AG04450 (cell line): ENCODE measurements at places on chromosomes 7 and 10.

DNA sequence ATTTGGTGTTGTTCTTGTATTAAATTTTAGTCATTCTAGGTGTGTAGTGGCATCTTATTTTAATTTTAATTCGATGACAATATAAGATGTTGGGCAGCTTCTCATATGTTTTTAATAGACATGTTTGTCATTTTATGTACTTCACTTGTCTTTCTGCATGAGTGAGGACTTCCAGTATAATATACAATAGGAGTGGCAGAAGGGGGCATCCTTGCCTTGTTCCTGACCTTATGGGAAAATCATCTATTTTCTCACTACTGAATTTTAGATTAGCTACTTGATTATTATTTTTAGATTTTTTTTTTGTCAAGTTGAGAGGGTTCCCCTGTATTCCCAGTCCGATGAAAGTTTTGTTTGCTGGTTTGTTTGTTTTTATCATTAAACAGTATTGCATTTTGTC, 495.2 kb upstream of the GRM3 start:
- no peak for DNase-seq

- DNase-seq: peak; percentile 76
Observed at GRCh38 chr7:113710310-113711096, 208.3 kb downstream of the PPP1R3A start.

- DNase-seq: no peak
Observed at GRCh38 chr10:125068406-125068805, 92.0 kb downstream of the CTBP2 start.

GRCh38 chr10:86599729-86600128, 54.6 kb upstream of the OPN4 start:
- no peak for DNase-seq

DNA sequence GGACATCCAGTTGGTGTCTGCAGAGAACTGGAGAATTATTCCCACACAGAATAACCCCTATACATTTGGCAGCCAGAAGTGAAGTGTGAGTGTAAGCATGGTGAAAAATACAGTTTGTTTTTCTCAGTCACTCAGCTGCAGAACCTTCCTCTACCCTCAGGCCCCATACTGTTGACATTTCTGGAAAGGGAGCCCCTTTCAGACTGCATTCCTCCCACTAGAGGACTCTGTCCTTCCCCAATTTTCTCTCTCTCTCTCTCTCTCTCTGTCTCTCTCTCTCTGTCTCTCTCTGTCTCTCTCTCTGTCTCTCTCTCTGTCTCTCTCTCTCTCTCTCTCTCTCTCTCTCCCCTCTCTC, 86.8 kb upstream of the STEAP1B start:
- no peak for DNase-seq

GRCh38 chr7:42931447-42931833, 534 bp downstream of the PSMA2 start:
- DNase-seq: no peak

DNA sequence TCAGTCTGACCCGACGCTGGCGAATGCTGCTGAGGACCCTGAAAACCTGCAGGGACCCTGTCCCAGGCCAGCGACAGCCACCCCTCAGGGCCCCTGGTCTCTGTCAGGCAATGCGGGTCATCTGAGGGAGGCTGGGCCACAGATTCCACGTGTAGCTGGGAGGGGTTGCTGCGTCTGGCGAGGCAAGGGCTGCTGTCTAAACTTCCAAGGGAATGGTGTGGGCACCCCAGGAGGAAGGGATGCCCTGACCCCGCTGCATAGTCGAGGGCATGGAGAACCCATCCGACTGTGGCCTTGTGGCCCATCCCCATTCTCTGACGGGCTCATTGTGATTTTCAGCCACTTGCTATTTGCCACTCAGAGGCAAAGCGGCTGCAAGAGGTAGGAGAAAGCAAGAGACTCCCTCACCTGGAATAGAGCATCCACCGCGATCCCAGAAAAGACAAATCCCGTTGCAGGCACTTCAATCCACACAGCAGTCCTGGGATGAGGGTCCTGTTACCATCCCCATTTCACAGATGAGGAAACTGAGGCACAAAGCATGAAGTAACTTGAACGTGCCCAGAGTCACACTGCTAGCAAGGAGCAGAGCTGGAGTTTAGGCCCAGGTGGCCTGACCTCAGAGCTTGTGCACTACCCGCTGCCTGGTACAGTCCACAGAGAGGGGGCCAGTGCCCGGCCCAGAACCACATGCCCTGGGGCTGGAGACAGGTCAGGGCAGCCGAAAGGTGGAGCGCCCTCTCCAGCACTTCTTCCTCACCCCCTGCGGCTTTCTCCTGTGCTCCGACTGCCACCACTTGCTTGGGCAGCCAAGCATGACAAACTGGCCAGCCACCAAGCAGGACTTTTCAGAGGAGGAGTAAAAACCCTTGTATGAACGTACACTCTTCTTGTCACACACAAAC, 163.8 kb upstream of the KLF14 start:
- DNase-seq: no peak

GRCh38 chr10:84765086-84765485, 436.7 kb downstream of the CCSER2 start:
- DNase-seq: no peak

DNA sequence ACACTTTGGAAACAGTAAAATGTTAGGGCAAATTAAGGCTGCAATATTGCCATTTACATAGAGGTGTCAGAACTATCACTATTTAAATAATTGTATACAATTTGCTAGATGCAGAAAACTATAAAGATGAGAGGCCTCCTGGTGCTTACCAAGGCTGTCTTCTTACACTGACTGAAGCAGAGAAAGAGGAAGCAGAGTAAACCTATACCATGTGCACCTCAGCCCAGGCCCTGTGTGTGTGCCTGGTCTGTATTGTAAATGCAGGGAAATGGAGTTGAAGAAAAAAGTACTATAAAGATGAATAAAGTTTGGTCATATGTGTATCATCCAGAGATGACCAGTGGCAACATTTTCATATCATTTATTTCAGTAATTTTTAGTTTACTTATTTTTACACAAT, 29.2 kb downstream of the ELMO1 start:
- no peak for DNase-seq

- DNase-seq: no peak
Observed at GRCh38 chr7:88795553-88795952, at the start of gene TEX47. TEX47 (minus strand) TSS chr7:88795737; CDS start chr7:88794942, 795 bp downstream.

DNA sequence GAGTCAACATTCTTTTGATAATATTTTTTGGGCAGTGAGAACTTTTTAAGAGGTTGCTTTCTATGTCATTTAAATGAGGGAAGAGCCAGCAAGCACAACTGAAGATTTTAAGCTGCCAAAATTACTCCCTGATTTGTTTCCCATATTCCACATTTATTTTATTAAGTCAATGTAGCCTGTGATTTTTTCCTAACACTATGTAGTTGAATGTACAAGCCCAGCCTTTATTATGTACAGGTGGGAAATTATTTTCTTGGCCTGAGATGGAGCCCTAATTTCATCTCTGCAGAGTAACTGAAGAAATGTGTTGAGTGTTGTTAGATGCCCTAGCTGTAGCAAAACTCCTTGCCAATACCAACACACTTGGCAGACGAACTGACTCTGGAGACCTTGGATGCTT, 83.1 kb upstream of the MINDY3 start:
- DNase-seq: no peak

DNA sequence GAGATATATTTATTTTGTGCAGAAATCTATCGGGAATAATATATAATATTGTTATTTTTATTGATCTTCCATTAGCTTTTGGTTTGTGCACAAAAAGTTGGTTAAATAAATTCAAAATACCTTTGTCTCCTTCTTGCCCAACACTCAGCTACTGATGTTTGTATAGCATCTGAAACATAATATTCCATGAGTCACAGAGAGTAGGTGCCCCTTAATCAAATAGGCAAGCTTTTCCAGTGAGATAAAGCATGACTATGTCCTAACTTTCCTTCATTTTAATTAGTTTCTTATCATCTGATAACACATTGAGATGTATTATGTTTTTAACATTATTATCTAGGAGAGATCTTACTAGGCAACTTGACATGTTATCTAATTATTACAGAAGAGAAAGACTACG, 432.2 kb downstream of the KIF20B start:
- DNase-seq: no peak

DNA sequence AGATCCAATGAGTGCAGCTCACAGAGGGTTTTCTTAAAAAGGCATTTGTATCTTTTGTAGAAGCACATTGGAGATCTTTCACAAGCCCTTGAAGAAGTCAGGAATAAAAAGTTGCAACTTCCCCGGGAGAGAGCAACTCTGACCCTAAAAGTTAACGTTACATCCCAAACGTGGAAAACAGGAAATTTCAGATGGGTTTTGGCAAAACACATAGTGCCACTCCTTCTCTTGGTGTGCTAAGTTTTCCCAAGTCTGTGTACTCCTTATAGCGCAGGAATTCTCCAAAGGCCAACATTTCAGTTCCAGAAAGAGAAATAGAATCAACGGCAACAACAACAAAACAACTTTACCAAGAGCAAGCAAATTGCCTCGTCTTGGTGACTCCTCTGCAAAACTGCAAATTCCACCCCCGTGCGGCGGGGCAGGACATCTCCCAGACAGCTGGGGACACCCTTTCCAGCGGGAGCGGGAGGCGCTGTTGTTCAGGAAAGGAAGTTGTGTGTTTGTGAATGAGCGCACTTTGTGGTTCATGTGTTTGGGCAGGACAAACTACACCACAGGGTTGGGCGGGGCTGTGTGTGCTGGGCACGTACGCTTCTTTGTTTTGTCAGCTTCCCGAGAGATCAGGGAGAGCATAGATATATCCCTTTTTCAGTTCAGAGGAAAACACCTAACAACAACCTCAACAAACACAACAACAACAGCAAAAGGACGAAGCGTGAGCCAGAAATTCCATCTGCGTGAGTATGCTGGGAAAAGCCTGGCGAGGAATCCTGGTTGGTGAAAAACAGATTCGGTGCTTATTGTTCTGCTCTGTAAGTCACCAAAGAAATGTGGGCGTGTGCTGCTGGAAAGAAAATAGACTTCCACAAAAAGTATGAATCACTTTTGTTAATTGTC, 294.7 kb upstream of the PITRM1 start:
- peak; percentile 91 for DNase-seq

DNA sequence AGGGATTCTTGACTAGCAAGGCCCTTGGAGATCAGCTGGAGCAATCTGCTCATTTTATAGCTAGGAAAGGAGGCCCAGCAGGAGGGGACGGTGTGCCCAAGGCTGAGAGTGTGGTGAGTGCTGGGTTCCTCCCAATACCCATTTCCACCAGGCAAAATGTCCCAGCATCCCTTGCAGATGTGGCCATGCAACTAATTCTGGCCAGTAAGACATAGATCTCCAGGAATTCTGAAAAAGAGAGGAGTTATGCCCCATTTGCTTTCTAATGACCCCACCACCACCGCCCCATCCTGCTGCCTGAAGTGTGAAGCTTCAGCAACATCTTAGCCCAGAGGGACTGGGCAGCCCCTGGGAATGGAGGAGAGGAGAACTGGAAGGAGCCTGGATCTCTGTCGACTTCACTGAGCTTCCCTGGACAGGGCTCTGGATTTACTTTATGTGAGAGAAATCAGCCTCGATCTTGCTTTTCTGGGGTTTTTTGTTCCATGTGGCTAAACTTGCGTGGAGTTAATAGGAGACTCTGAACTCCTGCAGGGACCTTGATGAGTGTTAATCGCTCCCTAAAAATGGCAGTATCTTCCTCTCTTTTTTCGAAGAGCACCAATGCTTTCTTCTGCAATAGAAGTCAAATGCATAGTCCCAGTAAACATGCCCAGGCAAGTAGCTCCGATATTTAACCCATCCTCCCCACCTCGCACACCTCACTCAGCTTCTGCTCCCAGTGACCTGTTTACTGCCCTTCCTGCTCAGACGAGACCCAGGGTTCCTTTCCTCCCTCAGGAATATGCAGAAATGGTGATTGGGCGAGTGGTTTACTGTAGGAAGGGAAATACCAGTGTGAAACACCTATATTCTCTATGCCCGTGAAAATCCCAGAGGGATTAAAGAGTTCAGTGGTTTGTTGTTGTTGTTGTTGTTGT, 127.5 kb upstream of the GPR26 start:
- no peak for DNase-seq

- DNase-seq: peak; percentile 1
Observed at GRCh38 chr7:93715234-93715633, 140.7 kb upstream of the CALCR start.

DNA sequence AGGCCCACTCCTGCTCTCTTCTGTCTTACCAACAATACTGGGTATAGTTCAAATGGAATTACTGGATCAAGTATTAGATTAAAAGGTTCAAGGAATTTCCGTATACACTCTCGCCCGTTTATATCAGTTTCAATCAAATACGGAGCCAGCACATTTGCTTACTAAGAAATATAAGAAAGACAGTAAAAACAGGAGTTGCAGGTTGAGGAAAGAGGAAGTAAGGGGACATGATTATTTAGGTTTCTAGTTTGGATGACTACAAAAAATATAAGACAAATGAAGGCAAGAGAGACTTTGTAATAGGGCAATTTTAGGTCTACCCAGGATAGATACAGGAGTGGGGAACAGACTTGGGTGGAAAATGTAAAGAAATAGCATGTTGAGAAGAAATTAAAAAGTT, 109.9 kb upstream of the ABI1 start:
- DNase-seq: no peak

- no peak for DNase-seq
Observed at GRCh38 chr7:100137851-100138760, 10.6 kb upstream of the LAMTOR4 start.

DNA sequence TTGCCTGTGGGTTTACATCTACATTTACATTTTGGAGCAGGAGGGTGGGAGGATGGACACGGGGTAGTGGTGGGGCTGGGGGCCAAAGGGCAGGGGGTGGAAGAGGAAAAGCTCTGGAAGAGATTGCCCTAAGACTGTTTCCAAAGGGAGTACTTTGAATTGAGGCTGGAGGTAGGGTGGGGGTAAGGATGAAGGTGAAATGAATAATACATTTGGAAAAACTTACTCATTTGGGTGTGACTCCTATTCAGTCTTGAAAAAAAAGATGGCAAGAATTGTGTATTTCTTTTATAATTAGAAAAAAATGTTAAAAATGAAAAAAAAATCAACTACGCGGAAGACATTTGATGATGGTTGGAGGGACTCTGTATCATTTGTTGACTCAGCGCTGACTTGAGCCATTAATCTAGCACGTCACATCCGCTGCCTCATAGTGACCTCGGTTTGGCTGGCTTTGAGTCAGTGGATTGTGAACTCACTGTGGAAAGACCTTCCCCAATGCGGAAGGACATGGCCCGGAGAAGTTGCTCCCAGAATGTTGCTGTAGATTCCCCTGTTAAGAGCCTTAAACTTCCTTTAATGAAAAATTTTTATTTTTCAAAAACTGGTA, 2.8 kb downstream of the FAM180A start:
- DNase-seq: peak; percentile 86
